Uterus (tissue), 4 donors: ENCODE measurements at places on chromosomes 4 and X. TPM values are rescaled to one million over a fixed set of nuclear protein-coding genes. Genes with fewer than 3 reads are reported as not detected.
A peak's percentile ranks its signal among the peaks of the same experiment; 100 is the strongest.

OTUD6A gene
- not detected for total RNA-seq

C4orf36 gene
- total RNA-seq: not detected

HADH gene
- 47.9 TPM for total RNA-seq

MND1 gene
- not detected for total RNA-seq

SSX4 gene
- total RNA-seq: not detected

RNF150 gene
- 9.7 TPM for total RNA-seq

DUX4 gene
- total RNA-seq: not detected

RASGEF1B gene
- 21.2 TPM for total RNA-seq

BCLAF3 gene
- total RNA-seq: 19.0 TPM

GPR143 gene
- total RNA-seq: 7.0 TPM

KLHL4 gene
- 7.9 TPM for total RNA-seq

DNA sequence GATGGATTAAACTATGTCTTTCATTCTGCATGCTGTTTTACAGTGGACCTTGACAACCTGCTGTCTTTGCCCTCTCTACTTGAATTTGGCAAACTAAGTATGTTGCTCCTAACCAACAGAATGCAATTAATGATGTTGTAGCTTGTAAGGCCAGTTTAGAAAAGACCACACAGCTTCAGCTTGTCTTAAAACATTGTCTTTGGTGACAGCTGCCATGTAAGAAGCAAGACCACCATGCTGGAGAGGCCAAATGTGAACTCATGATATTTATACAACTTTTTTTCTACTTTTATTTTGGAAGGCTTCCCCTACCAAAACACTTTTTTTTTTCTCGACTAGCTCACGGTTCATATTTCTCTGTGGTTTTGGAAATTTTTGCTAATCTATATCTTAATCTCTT lies 278.0 kb upstream of the GNPDA2 start:
- DNase-seq: no peak

DNA sequence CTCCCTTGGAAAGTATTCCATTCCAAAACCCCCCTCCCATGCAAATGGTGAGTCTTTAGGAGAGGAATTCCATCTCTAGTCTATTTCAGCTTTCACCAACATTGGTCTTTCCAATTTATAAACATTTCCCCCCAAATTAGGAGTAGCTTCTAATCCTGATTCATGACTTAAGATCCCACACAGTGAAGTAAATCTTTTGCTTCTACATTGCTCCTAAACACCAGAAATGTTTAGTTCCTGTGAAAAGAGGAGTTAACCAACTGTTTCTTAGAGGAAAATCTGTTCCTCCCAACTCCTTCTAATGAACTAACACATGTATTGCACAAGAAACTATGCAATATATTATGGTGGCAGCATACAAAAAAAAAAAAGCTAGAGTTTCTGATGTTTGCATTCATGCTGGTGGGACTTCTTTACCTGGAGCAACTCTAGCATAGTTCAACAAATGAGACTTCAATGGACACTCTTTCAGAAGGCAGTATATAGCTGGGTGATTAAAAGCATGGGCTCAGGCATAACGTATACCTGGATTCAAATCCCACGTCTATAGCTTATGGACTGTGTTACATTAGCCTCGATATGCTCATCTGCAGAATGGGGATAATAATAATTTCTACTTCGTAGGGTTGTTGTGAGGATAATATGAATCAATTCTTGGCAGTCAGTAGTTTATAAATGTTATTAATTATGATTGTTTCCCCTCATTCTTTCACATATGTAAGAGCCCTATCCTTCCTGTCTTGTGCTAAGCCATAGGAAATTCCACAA lies 131.6 kb upstream of the TMEM164 start:
- DNase-seq: no peak

- DNase-seq: no peak
Measured at GRCh38 chrX:2313864-2314640, 186.7 kb downstream of the DHRSX start.

- no peak for DNase-seq
Measured at GRCh38 chr4:32858971-32859370, 2138.8 kb downstream of the PCDH7 start.

DNA sequence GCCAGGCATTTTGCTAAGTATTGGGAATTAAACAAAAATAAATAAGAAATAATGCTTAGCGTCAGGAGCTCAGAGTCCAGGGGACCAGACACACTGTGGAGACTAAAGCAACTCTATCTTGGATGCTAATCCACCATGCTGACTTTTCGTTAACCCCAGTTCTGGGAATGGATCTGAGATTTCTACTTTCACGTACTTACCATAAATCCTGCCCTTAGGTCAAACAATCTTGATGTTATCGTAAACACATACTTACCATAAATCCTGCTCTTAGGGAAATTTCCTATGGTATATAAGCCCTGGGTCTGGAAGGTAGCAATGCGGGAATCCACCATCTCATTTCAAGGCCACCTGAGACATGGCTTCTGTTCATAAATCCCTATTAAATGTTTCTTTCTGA lies 204.5 kb upstream of the IGFBP7 start:
- DNase-seq: no peak

- DNase-seq: no peak
Measured at GRCh38 chr4:124104628-124105027, 607.9 kb downstream of the ANKRD50 start.

- DNase-seq: no peak
Measured at GRCh38 chr4:183801457-183802165, 103.5 kb upstream of the STOX2 start.

DNA sequence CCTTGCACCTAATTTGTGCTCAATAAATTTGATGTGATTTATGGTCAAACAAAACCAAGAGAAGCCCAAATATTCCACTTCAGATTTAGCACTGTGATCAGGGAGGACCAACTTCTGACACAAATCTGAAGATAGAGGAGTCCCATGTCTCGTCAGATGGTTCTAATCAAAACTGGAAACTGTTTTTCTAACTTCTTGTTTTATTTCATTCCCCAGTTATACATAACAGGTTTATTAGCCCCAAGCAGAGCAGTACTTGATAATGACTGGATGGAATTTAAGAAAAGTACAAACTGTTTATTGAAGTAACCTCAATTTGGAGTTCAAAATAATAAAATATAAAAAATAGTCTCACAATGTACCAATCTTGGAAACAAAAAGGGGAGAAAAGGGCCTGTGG lies 310.3 kb downstream of the LDB2 start:
- no peak for DNase-seq

GRCh38 chrX:12770440-12770839 lies 20.8 kb upstream of the PRPS2 start:
- DNase-seq: no peak

GRCh38 chr4:142463206-142463605 lies 382.9 kb downstream of the INPP4B start:
- DNase-seq: no peak

- no peak for DNase-seq
Measured at GRCh38 chr4:88747351-88747750, 49.7 kb upstream of the NAP1L5 start.

GRCh38 chr4:3525532-3526430 lies 6.4 kb downstream of the LRPAP1 start:
- DNase-seq: peak; percentile 7

DNA sequence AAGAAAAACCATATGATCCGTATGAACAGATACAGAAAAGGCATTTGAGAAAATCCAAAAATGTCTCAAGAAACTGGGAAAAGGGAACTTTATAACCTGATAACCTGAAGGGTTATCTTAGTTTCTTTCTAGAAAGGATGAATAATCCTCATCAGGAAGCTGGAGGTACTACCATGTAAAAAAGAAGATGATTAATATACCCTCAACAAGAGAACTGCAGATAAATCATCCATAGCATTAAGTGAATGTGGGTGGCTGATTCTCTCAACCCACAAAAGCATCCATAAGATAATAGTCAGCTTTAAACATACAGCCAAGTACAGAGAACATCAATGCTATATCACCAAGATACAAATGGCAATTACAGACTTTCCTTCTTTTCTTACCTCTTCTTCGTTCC lies 26.4 kb downstream of the ANAPC10 start:
- no peak for DNase-seq

- no peak for DNase-seq
Measured at GRCh38 chr4:57059890-57060716, 50.1 kb downstream of the IGFBP7 start.

DNA sequence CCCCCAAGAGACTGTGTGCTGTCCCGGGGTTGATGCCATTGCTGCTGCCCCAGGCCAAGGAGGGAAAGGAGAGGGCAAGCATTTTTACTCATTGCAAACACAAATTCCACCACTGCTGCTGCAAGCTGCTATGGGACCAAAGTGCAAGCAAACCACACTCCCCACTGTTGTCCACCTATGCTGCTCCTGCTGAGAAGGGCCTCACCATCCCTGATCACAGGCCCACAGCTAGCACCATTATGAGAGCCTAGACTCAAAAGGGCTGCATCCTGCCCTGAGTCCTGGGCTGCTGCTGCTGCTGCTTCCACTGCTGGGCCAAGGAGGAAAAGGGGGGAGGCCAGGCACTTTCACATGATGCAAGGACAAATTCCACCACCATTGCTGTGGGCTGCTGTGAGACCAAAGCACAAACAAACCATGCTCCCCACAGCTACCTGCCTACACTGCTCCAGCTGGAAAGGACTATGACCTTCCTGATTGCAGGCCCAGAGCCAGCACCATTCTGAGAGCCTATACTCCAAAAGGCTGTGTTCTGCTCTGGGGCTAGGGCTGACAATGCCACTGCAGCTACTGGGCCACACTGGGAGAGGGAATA lies 218.2 kb upstream of the ZCCHC13 start:
- DNase-seq: no peak

DNA sequence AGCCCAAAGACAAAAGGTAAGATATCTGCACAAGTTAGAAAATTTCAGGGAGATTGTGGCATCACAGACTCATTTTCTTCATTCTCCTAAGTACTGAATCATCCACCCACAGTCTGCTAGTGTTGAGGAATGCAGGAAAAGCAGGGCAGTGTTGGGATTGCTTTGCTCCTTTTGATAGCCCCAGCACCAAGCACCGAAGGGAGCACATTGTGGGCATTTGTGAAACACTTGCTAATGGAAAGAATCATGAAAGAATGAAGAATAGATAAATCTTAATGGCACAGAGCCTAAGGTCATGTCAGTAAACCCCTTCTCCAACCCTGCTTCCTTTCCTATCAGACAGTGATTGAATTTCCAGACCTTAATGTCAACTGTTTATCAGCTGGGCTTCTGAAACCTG lies 103.1 kb upstream of the GPRIN3 start:
- DNase-seq: no peak

GRCh38 chr4:92104506-92104905 lies 199.3 kb upstream of the GRID2 start:
- DNase-seq: no peak

DNA sequence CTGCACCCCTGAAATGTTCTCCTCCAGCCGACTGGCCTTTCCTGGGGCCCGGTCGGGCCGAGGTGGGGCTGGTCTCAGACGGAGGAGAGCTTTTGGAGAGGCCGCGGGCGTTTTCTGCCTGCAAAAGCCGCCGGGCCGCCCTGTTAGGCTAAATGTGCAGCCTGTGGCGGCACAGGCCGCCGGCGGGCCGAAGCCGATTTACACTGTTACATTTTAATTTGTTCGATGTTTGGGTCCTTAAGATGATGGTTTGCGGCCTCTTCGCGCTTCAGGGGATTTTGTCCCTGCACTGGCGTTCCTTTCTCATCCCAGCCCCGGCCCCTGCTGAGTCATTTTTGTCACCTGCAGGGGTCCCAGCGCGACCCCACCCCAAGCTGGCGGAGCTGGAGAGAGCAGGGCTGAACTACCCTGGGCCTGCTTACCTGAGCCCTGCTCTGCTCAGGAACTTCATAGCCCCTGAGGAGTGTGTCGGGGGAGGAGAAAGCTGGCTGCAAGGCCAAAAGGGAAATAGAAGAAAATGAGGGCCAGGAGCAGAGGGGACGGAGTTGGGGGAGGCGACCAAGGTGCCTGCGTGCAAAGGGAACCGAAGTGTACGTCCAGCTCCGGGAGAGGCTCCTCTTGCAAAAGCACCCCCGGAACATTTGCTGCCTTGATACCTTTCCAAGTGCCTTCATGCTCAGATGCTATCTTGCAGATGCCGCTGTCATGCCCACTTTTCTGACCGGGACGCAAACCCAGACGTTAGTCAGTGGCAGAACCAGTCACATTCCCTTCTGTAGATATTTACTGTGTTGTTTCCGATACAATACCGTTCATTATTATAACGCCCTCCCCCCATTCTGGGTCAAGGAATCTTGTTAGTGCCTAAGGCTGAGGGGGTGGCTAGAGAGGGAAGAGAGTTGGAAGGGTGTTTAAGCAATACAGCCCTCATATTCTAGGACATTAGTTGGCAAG lies 977 bp upstream of the RBBP7 start:
- DNase-seq: peak; percentile 26

DNA sequence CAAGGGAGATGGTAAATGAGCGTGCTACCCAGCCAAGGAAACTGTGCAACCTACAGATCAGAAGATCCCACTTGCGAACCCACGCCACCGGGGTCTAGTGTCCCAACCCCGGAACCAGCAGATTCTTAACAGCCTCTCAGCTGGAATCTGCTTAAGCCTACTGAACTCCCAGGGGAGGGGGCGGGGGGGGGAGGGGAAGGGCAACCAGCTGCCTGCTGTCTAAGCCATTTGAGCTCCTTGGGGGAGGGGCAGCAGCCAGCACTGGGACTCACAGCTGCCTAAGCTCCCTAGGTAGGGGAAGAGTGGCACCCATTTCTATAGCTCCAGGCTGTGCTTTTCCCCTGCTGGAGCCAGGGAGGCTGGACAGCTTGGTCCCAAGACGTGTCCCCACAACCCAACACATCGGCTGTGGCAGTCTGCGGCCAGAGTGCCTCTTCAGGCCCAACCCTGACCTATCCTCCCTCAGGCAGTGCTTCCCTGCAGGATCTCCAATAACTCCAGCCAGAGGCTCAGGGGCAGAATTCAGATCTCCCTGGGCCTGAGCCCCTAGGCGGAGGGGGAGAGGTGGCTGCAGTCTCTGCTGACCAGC lies 289.2 kb downstream of the LDB2 start:
- no peak for DNase-seq
